ENCODE measurements at places on chromosomes 5 and 9. TPM values are rescaled to one million over a fixed set of nuclear protein-coding genes. Genes with fewer than 3 reads are reported as not detected.

The PDE4D gene
- total RNA-seq = 40.8 TPM

The KCNN2 gene
- total RNA-seq = 6.3 TPM

The TMEFF1 gene
- 3.6 TPM for total RNA-seq

The TAF11L10 gene
- total RNA-seq = not detected

The CHSY3 gene
- 2.6 TPM for total RNA-seq

The ACSL6 gene
- total RNA-seq = 0.57 TPM

The PSAT1 gene
- total RNA-seq = 22.0 TPM

The N4BP3 gene
- total RNA-seq = 35.4 TPM

The LCN15 gene
- total RNA-seq = not detected

The SLC6A18 gene
- not detected for total RNA-seq

The ACTBL2 gene
- under 0.01 TPM for total RNA-seq

The LCN10 gene
- total RNA-seq = 0.13 TPM

The WNT8A gene
- not detected for total RNA-seq

The INSL6 gene
- total RNA-seq = not detected

The SAXO1 gene
- total RNA-seq = under 0.01 TPM

The HSD17B4 gene
- total RNA-seq = 205 TPM

The CBY3 gene
- total RNA-seq = not detected

The ANGPTL2 gene
- 14.6 TPM for total RNA-seq

The PCDHGC4 gene
- 0.49 TPM for total RNA-seq

The ENC1 gene
- 32.2 TPM for total RNA-seq

The C8G gene
- not detected for total RNA-seq

The CCL19 gene
- not detected for total RNA-seq

The SLCO6A1 gene
- total RNA-seq = not detected

The ADAMTS6 gene
- 28.0 TPM for total RNA-seq
